Sigmoid colon (tissue), 7 donors: ENCODE measurements at places on chromosomes 5 and 9. TPM values are rescaled to one million over a fixed set of nuclear protein-coding genes. Genes with fewer than 3 reads are reported as not detected.

DNA sequence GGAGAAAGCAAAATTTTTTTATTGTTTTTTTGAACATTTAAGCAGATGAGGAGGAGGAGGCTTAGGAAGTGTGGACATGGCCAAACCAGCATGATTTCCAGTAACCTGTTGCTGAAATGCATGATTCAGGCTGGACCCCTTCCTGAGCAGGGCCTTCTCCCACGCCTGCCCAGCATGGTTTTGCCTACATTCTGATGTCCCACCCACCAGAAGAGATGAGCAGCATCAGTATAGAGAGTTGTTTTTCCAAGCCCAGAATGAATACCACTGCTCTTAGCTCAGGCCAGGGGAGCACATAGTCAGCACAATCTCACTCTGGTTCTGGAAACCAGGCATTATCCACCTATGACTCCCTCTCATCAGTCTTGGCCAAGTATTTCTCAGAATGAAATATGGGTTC, 90.1 kb downstream of the PAPPA start:
- H3K27me3 ChIP-seq: no peaks in the 10 kb centered on the region
- H3K4me1 ChIP-seq: no peaks in the 10 kb centered on the region
- H3K4me3 ChIP-seq: no peak overlapping the region
- DNase-seq: no peak

- no peak overlapping the region for H3K27ac ChIP-seq
- H3K4me3 ChIP-seq: no peak overlapping the region
- no peak for DNase-seq
- H3K36me3 ChIP-seq: no peaks in the 10 kb centered on the region
- no peaks in the 10 kb centered on the region for H3K27me3 ChIP-seq
- no peaks in the 10 kb centered on the region for H3K4me1 ChIP-seq
Measured at GRCh38 chr9:11973011-11973410, 720.2 kb upstream of the TYRP1 start.

- DNase-seq: no peak
- H3K27me3 ChIP-seq: no peaks in the 10 kb centered on the region
- H3K4me1 ChIP-seq: no peaks in the 10 kb centered on the region
Measured at GRCh38 chr9:86054695-86055094, 44.7 kb downstream of the GOLM1 start.

- no peak for DNase-seq
- H3K4me3 ChIP-seq: no peak overlapping the region
- no peaks in the 10 kb centered on the region for H3K4me1 ChIP-seq
- H3K36me3 ChIP-seq: no peaks in the 10 kb centered on the region
Measured at GRCh38 chr9:24616863-24617262, 71.2 kb upstream of the IZUMO3 start.

Gene DAB2IP
- 50.7 TPM for total RNA-seq

- no peak overlapping the region for H3K27ac ChIP-seq
- no peaks in the 10 kb centered on the region for H3K36me3 ChIP-seq
- H3K4me3 ChIP-seq: no peak overlapping the region
Measured at GRCh38 chr9:95874989-95875304, 544 bp upstream of the ERCC6L2 start.

DNA sequence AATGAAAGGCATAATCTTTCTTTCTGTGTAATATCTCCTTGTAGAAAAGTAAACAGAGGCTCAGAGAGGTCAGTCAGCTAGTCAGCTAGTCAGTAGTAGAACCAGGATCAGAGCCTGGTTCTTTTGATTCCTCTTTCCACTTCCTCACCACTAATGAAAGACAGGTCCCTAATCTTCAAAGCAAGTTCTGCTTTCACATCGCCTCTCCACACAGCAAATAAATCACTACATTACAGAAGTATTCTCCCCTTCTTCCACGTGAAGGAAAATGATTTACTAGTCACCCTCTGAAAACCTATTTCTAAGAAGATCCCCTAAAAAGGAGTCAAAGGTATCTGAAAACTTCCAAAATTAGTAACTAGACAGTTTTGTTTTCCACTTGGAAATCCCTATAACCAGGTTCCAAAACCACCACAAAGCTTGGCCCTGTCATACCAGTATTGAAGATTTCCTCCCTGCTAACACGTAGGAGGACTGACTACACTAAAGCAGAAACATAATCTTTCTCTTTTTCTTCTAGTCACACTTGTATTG, 140.5 kb upstream of the TARS1 start:
- no peak for DNase-seq
- H3K36me3 ChIP-seq: no peaks in the 10 kb centered on the region
- H3K4me1 ChIP-seq: peaks cover 14% of the 10 kb centered on the region
- H3K27me3 ChIP-seq: no peaks in the 10 kb centered on the region
- no peak overlapping the region for H3K4me3 ChIP-seq
- H3K27ac ChIP-seq: peak overlapping the region; percentile 65

GRCh38 chr5:137629646-137630045, 106.2 kb downstream of the KLHL3 start:
- no peak for DNase-seq
- H3K36me3 ChIP-seq: no peaks in the 10 kb centered on the region
- H3K27ac ChIP-seq: no peak overlapping the region
- H3K4me1 ChIP-seq: peaks cover 4% of the 10 kb centered on the region
- H3K4me3 ChIP-seq: no peak overlapping the region

DNA sequence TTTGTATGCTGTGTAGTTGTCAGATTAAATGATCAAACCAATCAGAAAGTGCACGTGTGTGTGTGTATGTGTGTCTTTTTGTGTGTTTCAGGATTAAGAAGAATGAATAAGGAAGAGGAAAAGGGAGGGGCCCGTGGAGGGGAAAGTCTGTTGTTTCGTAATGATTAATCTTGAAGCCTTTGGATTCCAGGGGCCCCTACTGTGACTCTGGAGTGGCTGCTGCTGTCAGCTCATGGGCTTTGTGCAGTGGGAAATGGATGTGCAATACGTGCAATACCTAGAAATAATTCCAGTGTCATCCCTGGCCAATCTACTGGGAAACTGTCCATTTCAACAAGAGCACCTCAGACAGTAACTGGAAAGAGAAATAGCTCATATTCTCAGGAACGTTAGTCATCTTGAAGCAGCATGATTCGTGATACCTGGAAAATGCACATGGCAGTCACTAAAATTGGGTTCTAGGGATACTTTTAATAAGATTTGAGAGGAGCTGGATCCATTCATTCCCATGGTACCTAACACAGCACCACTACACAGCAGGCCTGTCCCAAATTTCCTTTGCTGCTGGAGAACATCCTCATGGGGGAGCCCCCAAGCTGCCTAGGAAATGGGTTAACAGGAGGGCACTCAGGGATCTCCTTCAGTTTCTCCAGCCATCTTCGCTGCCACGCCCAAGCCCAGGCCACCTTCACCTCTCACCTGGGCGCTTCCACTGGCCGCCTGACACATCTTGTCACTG, 186.3 kb downstream of the NR3C1 start:
- peaks cover 11% of the 10 kb centered on the region for H3K4me1 ChIP-seq
- no peak overlapping the region for H3K27ac ChIP-seq
- H3K36me3 ChIP-seq: no peaks in the 10 kb centered on the region
- H3K27me3 ChIP-seq: no peaks in the 10 kb centered on the region

DNA sequence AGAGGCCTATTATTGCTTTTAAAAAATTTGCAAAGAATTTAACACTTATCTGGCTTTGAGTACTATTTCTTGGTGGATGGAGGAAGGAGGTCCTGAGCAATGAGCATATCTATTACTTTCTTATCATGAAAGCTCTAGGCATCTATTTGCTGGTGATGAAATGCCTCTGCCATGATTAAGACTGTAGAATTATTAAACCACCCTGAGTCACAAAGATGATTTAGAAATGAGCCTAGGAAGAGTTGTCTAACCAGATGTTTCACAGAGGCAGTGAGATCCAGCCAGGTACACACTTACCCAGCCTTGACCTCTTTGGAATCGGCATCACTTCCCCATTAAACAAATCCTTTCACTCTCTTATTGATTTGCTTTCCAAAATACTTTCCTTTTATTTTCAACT, 304.4 kb upstream of the KIF2A start:
- no peak for DNase-seq
- H3K36me3 ChIP-seq: no peaks in the 10 kb centered on the region
- H3K27me3 ChIP-seq: no peaks in the 10 kb centered on the region
- H3K4me3 ChIP-seq: no peak overlapping the region

Gene NAIP
- total RNA-seq: 27.6 TPM

DNA sequence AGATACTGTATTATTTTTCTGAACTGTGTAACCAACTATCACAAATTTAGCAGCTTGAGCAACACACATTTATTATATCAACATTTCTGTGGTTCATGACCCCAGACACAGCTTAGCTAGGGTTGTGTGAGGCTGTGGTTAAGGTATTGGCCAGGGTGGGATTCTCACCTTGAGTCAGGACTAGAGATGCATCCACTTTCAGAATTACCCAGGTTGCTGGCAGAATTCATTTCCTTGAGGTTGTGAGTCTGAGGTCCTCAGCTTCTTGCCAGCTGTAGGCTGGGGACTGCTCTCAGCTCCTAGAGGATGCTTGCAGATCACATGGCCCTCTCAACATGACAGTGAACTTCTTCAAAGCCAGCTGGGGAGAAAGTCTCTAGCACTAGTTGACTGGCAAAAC, 122.5 kb upstream of the RASGRF2 start:
- no peak overlapping the region for H3K4me3 ChIP-seq
- H3K36me3 ChIP-seq: no peaks in the 10 kb centered on the region
- H3K4me1 ChIP-seq: no peaks in the 10 kb centered on the region
- H3K27ac ChIP-seq: no peak overlapping the region

Gene PCDHAC2
- 3.0 TPM for total RNA-seq

Gene C7
- total RNA-seq: 651 TPM

Gene WDR5
- 18.3 TPM for total RNA-seq

Gene STPG3
- not detected for total RNA-seq

Gene SAPCD2
- not detected for total RNA-seq

DNA sequence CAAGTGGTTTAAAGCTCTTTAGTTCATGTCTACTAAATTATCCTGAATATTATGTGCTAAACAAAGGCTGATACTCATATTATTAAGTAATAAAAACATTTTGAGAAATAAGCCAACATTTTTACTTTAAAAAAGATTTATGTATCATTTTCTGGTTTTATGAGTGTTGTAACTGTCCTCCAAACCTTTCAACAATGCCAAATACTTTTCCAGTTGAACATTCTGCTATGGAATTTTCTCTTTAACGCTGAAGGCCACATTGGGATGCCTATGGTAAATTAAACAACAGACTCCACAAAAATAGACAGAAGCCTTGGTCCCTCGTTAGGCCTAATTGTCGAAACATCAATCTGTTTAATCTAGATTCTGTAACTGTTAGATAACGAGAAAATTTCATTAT, 131.3 kb downstream of the GLIS3 start:
- no peak for DNase-seq
- no peak overlapping the region for H3K4me3 ChIP-seq
- peaks cover 15% of the 10 kb centered on the region for H3K4me1 ChIP-seq
- H3K27me3 ChIP-seq: no peaks in the 10 kb centered on the region

- DNase-seq: no peak
- H3K27ac ChIP-seq: no peak overlapping the region
- no peak overlapping the region for H3K4me3 ChIP-seq
- H3K4me1 ChIP-seq: peaks cover 9% of the 10 kb centered on the region
Measured at GRCh38 chr9:108168236-108168850, 678.8 kb upstream of the KLF4 start.

Gene PTPDC1
- 12.8 TPM for total RNA-seq

Gene B4GALT7
- total RNA-seq: 18.5 TPM

- H3K36me3 ChIP-seq: no peaks in the 10 kb centered on the region
- H3K4me1 ChIP-seq: no peaks in the 10 kb centered on the region
- no peak for DNase-seq
- H3K27ac ChIP-seq: no peak overlapping the region
- no peak overlapping the region for H3K4me3 ChIP-seq
- H3K27me3 ChIP-seq: no peaks in the 10 kb centered on the region
Measured at GRCh38 chr9:11335011-11335410, 722.2 kb upstream of the PTPRD start.

DNA sequence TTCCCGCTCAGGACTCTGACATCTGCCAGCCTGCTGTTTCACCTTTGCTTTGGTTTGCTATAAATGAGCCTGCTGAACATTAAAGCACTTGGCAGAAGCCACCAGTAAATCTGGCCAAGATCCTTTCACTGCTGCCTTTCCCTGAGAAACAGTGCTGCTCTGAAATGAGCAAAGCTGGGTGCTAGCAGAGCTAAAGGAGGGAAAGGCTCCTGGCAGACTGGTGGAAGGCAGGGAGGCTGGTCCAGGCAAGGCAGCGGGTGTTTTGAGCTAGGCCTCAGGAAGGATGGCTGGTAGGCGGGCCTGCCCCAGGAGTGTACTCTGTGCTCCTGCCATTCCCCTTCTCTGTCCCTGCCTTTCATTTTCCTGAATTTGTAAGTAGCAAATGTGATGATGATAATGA, 52.5 kb upstream of the PTGS1 start:
- DNase-seq: peak; percentile 85
- peak overlapping the region; percentile 10 for H3K4me3 ChIP-seq
- H3K27ac ChIP-seq: peak overlapping the region; percentile 73
- peaks cover 54% of the 10 kb centered on the region for H3K4me1 ChIP-seq

DNA sequence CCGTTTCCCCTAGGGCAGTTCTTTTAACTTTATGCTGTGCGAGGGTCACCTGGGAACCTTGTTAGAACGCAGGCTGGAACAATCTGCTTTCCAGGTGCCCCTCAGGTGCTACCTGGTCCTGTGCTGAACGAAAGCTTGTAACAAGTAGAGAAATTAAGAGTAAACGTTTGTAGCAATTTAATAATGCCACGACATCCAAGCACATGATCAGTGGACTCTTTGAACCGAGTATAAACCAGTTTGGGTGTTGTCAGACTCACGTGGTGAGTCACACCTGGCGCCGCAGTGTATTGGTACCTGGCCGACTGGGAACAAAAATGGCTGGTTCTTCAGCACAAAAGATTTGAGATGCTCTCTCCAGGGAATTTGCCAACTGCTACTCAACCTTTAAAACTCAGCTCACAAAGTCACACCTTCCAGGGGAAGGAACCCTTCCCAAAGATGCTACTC, 926 bp upstream of the MYO10 start:
- H3K4me1 ChIP-seq: no peaks in the 10 kb centered on the region
- H3K27me3 ChIP-seq: peaks cover 43% of the 10 kb centered on the region
- H3K36me3 ChIP-seq: no peaks in the 10 kb centered on the region

Gene SLCO6A1
- not detected for total RNA-seq

DNA sequence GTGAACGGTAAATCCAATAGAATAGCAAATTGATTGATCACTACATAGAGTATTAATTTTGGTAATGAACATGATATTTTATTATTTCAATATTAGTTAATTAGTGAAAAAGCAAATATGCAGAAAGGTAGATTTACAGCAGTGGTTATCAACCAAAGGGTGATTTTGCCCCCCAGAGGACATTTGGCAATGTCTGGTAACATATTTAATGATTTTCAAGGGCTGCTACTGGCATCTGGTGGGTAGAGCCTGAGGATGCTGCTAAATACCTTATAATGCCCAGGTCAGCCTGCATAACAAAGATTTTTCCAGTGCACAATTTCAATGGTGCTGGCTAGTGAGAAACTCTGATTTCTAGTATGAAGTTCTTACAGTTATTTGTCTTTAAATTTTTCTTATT, 1313.7 kb downstream of the PTPRD start:
- DNase-seq: no peak
- no peaks in the 10 kb centered on the region for H3K36me3 ChIP-seq
- H3K27ac ChIP-seq: no peak overlapping the region
- no peaks in the 10 kb centered on the region for H3K27me3 ChIP-seq

Gene LECT2
- total RNA-seq: not detected

Gene PTPRD
- total RNA-seq: 6.3 TPM

GRCh38 chr5:173243831-173244305, 8.9 kb upstream of the NKX2-5 start:
- no peaks in the 10 kb centered on the region for H3K36me3 ChIP-seq
- no peak overlapping the region for H3K27ac ChIP-seq
- H3K27me3 ChIP-seq: peaks cover 100% of the 10 kb centered on the region
- DNase-seq: no peak
- H3K4me3 ChIP-seq: no peak overlapping the region
- no peaks in the 10 kb centered on the region for H3K4me1 ChIP-seq

- H3K4me3 ChIP-seq: no peak overlapping the region
- no peak overlapping the region for H3K27ac ChIP-seq
- H3K36me3 ChIP-seq: no peaks in the 10 kb centered on the region
- no peak for DNase-seq
- no peaks in the 10 kb centered on the region for H3K27me3 ChIP-seq
Measured at GRCh38 chr5:61734001-61734400, 401.9 kb downstream of the ZSWIM6 start.

Gene CCL21
- 61.6 TPM for total RNA-seq
